GM12891 (cell line): ENCODE measurements at places on chromosomes 2 and 18.

- DNase-seq, result no peak
These were observed 32.5 kb upstream of the SOS1 start for GRCh38 chr2:39153312-39153711.

GRCh38 chr2:210456571-210456970 lies 20.0 kb downstream of the LANCL1 start:
- DNase-seq, result no peak

DNA sequence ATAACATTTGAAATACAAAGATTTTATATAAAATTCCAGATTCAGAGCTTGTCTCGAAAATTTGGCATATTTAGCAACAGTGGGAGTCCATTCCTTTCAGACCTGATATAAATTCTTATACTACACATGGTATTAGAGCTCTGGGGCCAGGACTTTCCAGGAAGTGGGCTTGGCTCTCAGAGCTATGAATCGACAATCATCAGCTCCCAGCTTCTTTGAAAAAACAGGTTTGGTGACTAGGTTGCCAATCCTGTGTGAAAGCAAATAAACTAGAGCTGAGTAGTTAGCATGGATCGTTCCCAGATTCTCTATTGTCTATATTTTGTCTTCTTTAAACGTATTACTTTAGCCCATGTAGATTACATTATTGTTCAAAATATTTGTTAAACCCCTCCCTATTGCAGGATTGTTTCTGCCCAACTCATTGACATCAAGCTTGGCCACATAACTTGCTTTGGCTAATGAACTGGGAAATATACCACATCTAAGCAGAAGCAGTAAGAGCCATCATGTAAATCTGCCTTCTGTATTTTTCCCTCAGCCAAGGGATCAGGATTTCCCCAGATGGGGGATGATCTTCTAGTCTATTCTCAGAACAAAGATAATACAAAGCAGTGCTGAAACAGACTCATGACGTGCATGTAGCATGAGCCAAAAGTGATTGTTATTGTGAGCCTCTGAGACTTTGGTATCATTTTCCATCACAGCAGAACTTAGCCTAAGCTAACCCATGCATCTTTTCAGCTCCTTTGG lies 105.4 kb downstream of the KCNH7 start:
- DNase-seq, result no peak

DNA sequence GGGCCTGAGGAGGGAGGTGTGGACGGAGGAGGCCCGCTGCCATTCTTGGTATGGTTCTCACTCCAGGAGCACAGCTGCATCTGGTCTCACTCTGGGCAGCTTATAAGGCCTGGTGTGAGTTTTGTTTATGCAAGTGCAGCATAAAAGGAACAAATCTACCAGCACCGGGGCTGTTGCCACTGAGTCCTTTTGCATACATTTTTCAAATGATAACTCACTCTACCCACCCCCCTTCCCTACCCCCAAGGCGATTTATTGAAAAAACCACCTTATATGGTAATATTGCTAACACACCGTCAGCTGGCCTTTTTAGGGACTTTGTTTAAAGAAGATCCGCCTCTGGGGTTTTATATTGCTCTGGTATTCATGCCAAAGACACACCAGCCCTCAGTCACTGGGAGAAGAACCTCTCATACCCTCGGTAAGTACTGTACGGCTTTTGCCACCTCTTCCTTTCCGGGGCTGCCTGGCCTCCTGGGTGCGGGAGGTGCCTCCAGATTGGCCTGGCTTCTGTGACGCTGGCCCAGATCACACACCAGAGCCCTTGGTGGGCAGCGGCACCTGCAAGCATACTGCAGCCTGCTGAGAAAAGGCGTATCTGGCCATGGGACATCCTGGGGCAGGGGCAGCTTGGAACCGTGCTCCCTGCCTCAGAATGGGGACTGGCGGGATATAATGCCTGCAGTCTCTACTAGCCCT lies at the start of gene ACTG2:
TSS of gene ACTG2 (plus strand) at position 378 of the 699 bp plus-strand sequence. CDS start 8,304 bp downstream, outside the sequence.
- DNase-seq, result no peak
